ENCODE measurements at places on chromosomes 13 and 19. TPM values are rescaled to one million over a fixed set of nuclear protein-coding genes. Genes with fewer than 3 reads are reported as not detected.

The IFT88 gene
- 9.6 TPM for total RNA-seq

The ZNF177 gene
- 0.72 TPM for total RNA-seq

The PEG3 gene
- total RNA-seq: 1.2 TPM

The SYDE1 gene
- 6.6 TPM for total RNA-seq

The GAS6 gene
- total RNA-seq: 150 TPM

The PTGER1 gene
- total RNA-seq: 0.28 TPM

The C13orf42 gene
- not detected for total RNA-seq

The F7 gene
- total RNA-seq: not detected

The LIPE gene
- total RNA-seq: 5.3 TPM

The TSEN34 gene
- total RNA-seq: 38.1 TPM

The NLRP9 gene
- not detected for total RNA-seq

The FFAR2 gene
- total RNA-seq: not detected

The UPK1A gene
- not detected for total RNA-seq

The SUGT1 gene
- total RNA-seq: 61.1 TPM

The GPR42 gene
- not detected for total RNA-seq

The CASP14 gene
- not detected for total RNA-seq

The TBC1D17 gene
- 5.1 TPM for total RNA-seq

The ZNF471 gene
- 2.0 TPM for total RNA-seq

The IZUMO2 gene
- not detected for total RNA-seq

The TMIGD2 gene
- total RNA-seq: not detected

The NLRP7 gene
- not detected for total RNA-seq

The ERICH6B gene
- not detected for total RNA-seq

The ZNF99 gene
- not detected for total RNA-seq

The LILRA2 gene
- total RNA-seq: not detected

The HSPB6 gene
- total RNA-seq: 0.09 TPM

The SLC46A3 gene
- 15.4 TPM for total RNA-seq

The CA11 gene
- total RNA-seq: 1.3 TPM

The CEACAM5 gene
- not detected for total RNA-seq

The STK24 gene
- total RNA-seq: 56.3 TPM

The SELENOV gene
- not detected for total RNA-seq

The SEMA6B gene
- 115 TPM for total RNA-seq

The C19orf33 gene
- total RNA-seq: 19.2 TPM

The LILRB3 gene
- not detected for total RNA-seq

The PPAN gene
- 39.1 TPM for total RNA-seq

The SPTBN4 gene
- total RNA-seq: 0.09 TPM

The CD22 gene
- total RNA-seq: not detected

The MUC16 gene
- total RNA-seq: not detected

The OR1M1 gene
- total RNA-seq: not detected

The IGFL1 gene
- total RNA-seq: not detected

The CFAP97D2 gene
- total RNA-seq: not detected

The EHD2 gene
- total RNA-seq: 88.3 TPM

The ZNF506 gene
- total RNA-seq: 7.1 TPM

The WDR87 gene
- not detected for total RNA-seq

The C1QTNF9 gene
- not detected for total RNA-seq

The MAST3 gene
- total RNA-seq: 0.90 TPM

All from endothelial cell of coronary artery (primary cell).